ENCODE measurements at places on chromosomes 3 and 15.

GRCh38 chr15:59764775-59765174 is 75.7 kb upstream of the BNIP2 start:
- no peak for DNase-seq

- no peak for DNase-seq
Observed at GRCh38 chr3:194268654-194269512, 82.2 kb downstream of the CPN2 start.

DNA sequence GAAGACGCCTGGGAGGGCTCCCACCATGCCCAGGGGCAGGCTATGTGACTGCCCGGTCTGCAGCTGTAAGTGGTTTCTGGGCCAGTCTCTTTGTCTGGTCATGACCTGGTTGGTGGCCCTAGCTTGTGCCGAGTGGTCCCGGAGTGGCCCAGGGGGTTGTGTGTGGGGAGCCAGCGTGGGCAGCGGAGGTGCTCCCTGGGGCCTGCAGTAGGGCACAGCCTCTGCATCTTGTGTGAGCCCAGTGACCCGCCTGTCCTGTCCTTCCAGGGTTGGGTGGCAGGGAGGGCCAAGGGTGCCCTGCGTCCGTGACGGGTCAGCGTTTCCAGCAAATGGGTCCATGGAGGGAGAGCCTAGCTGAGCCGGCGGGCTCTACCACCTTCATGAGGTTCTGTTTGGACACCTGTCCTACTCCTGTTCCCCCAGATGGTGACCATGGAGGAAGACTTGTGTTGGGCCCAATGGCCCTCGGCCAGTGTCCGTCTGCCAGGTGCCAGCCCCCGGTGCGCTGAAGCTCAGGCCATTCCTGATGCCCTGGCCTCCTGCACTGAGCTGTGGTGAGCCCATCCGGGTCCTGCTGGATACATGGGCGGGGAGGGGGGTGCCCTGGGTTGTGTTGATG is 215.4 kb downstream of the SNRPN start:
- DNase-seq: no peak

- DNase-seq: no peak
Observed at GRCh38 chr3:142027735-142028134, 121.6 kb downstream of the TFDP2 start.

DNA sequence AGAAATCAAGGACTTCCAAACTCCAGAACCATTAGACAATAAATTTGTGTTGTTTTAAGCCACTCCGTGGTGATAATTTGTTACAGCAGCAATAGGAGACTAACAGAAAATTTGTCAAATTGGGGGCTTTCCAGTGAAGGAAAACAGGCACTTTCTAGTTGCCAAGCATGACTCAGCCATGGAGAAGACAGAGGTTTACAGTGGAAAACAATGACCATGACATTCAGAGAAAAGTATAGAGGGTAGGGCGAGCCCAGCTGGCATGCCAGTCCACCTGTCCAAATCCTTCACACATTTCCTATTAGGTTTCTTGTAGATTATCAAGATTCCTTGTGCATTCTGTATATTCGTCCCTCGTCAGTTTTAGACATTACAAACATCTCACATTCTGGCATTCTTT is 24.9 kb downstream of the SLCO2A1 start:
- no peak for DNase-seq

GRCh38 chr15:58114812-58115211 is 23.4 kb upstream of the AQP9 start:
- DNase-seq: no peak

DNA sequence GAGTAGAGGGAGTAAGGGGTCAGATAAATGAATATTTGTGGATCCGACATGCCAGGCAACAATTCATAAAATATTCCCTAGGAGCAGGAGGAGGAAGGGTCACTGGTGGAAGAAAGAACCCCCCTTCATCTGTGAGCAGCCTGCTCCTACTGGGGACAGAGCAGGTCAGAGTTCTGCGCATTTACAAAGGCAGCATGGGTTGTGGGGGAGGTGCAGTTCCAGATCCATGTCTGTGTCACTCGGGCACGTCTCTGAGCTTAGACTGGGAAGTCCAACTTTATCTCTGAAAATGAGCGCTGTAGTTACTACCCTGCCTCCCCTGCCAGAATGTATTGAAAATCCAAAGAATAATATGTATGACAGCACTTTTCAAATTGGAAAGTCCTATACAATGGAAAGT is 115.2 kb downstream of the GABRG3 start:
- no peak for DNase-seq

DNA sequence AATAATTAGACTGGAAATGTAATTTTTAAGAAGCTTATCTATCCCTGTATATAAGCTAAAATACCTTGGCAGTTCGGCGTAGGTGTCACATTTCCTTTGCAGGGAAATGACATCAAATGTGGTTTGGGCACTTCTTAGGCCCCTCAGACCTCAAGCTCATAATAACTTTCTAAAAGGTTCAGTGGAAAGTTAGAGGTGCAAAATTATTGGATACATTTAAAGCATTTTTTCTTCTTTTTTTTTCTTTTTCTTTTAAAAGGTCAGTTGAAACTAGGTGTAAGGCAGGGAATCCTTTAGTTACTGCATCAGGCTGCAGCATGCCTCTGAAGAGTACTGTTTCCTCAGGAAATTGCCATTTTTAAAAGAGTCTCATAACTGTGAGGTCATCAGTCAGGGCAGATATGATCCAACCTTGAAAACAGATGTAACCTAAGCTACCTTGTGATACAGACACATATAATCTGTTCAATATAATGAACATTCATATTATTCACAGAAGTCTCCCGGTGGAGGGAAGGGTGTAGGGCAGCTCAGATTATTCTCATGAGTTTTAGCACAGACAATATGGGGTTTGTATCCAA is 4.8 kb downstream of the SACM1L start:
- no peak for DNase-seq

- no peak for DNase-seq
Observed at GRCh38 chr15:27932600-27932999, 166.5 kb downstream of the OCA2 start.
